NCI-H446 treated with DMSO at 0.1 percent for 48 hours (cell line): ENCODE measurements at places on chromosomes 12 and 14.
A peak's percentile ranks its signal among the peaks of the same experiment; 100 is the strongest.

GRCh38 chr12:96882862-96883261, 24.2 kb upstream of the NEDD1 start:
- no peak for DNase-seq

DNA sequence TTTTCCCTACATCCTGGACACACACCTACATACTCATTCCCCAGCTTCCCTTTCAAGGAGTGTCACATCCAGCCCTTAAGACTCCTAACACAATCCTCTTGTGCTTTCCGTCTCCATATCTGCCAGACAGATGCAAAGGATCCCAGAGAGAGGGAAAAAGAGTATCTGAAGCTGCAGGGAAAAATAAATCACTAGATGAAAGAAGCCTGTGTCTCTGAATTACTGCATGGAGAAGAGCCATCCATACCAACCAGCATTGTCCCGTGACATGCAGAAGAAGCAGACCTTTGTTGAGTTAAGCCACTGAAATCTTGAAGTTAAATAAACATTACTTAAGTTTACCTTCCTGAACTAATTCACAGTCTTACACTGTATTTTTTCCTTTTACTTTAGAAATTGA, 54.6 kb downstream of the GTF2A1 start:
- DNase-seq, result no peak

GRCh38 chr12:39365364-39366001, 77.4 kb downstream of the KIF21A start:
- DNase-seq, result no peak

GRCh38 chr14:73333031-73333430, 95.7 kb downstream of the PAPLN start:
- no peak for DNase-seq

- DNase-seq, result no peak
Observed at GRCh38 chr12:116633476-116633875, 74.3 kb downstream of the MAP1LC3B2 start.

- no peak for DNase-seq
Observed at GRCh38 chr12:78062786-78063185, 232.1 kb downstream of the NAV3 start.

GRCh38 chr12:79747274-79747673, 56.5 kb upstream of the PAWR start:
- no peak for DNase-seq

GRCh38 chr12:21962236-21962635, 21.0 kb upstream of the ABCC9 start:
- DNase-seq, result no peak

GRCh38 chr14:77324816-77325745, 4.2 kb downstream of the GSTZ1 start:
- no peak for DNase-seq

DNA sequence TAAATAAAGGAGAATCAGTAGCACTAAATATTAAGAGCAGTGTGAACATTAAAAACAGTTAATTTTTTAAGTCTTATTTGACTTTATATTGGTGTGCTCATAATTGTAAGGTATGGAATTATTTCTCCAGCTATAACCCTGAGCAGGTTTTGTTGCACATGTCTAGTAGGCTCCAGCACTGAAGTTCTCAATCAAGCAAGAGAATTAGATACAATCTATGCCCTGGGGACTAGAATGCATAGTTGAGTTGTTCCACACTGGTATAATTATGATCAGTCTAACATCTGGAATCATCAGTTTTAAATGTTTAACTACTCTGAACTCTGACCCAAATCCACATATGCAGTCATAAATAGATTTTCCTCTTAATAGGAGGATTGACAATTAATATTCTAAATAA, 257.8 kb upstream of the ARHGAP5 start:
- DNase-seq, result no peak

- DNase-seq, result no peak
Observed at GRCh38 chr14:24098927-24099813, 5.1 kb downstream of the PCK2 start.

DNA sequence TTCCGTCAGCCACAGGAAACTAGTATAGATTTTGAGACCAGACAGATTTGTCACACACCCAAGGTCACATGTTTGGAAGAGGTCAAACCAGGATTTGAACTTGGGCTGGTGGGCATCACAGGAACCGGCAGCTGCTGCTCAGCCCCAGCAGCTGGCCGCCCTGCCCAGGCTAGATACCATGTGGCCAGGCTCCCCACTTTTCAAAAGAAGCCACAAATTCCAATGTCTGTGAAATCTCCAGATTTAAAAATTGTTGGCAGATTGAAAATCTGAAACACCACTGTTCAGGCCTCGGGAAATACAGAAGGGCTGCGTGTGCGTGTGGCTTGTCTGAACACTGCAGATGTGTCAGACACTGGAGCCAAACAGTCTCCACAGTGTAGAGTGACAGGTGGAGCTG, 30.4 kb downstream of the MMAB start:
- DNase-seq, result no peak

- no peak for DNase-seq
Observed at GRCh38 chr12:120079411-120080400, 36.8 kb downstream of the RAB35 start.

GRCh38 chr14:37591941-37592481, 3.0 kb downstream of the FOXA1 start:
- peak; percentile 15 for DNase-seq

GRCh38 chr12:46296822-46297221, 28.0 kb upstream of the SLC38A1 start:
- DNase-seq, result no peak

DNA sequence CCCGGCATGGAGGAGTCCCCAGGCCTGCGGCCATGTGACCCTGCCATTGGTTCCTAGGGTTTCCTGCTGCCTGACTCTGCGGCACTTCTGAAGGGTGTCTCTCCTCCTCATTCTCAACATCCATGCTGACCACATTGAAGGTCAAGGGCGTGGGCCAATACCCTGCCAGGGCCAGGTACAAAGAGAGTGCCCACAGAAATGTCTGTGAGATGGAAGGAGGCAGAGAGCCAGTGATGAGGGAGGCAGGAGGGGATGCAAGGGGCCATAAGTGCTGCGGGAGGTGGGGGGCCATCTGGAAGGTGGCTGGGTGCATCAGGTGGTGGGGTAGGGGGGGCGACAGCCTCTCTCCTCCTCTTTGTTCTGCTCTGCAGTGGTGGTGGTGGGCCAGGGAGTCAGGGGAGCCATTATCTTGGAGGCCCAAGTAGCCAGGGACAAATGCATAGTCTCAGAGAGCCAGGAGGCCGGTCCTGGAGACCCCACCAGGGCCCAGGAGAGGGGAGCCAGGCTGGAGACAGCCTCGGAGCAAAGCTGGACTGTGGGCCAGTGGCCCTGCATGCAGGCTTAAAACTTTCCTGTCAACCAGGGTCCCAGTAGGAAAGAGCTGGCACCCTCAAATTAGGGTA, 13.0 kb upstream of the CDC42BPB start:
- DNase-seq, result no peak

GRCh38 chr14:59284059-59284458, 95.6 kb downstream of the DAAM1 start:
- no peak for DNase-seq

GRCh38 chr12:63317880-63318279, 166.9 kb upstream of the AVPR1A start:
- no peak for DNase-seq

DNA sequence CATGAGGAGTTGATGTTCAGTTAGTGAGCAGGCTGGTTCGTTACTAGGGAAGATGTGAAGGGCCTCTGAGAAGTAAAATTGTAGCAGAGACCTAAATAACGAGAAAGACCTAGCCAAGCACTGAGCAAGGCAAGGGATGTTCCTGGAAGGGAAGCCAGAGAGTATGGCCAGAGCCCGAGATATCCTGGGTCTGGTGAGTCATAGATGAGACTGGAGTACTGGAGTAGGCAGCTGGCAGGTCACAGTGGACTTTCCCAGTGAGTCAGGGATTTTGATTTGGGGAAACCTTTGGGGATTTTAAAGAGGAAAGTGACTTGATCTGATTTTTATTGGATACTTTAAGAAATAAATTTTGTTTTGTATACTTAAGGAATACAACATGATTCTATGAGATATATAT, 369.0 kb downstream of the DIO2 start:
- DNase-seq, result peak; percentile 26

- DNase-seq, result peak; percentile 17
Observed at GRCh38 chr14:44149597-44149996, 357.5 kb downstream of the FSCB start.

DNA sequence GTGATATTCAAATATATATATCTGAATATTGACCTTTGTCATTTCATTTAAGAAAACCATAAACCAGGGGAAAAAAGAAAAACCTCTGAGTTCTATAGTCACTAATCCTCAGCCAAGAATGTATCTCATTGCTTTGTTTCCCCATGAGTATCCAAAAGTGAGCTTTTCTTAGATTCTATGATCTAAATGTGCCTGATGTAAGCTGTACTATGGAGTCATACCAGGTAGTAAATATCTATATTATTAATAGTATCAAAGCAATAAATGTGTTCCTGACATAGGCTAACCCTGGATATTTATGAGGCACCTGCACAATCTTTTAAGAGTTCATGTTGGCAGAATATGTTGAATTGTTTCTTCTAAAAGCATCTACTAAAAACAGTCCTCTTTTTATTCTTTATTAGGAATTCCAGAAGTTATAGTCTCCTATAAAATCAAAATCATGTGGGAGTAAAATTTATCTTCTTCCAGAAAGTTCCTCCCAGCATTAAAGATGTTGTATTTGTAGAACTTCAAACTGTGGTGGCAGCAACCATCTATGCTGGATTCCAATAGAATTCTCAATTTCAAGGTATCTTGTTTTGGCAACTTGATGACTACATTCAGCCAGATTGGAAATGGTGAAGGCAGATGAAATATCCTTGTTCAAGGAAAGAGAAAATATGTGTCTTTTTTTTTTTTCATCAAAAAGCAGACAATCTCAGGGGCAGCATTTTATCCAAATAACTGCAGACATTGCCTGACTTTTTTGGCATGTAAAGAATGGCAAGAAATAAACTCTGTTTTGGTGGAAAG, 139.7 kb upstream of the RASSF8 start:
- DNase-seq, result no peak

DNA sequence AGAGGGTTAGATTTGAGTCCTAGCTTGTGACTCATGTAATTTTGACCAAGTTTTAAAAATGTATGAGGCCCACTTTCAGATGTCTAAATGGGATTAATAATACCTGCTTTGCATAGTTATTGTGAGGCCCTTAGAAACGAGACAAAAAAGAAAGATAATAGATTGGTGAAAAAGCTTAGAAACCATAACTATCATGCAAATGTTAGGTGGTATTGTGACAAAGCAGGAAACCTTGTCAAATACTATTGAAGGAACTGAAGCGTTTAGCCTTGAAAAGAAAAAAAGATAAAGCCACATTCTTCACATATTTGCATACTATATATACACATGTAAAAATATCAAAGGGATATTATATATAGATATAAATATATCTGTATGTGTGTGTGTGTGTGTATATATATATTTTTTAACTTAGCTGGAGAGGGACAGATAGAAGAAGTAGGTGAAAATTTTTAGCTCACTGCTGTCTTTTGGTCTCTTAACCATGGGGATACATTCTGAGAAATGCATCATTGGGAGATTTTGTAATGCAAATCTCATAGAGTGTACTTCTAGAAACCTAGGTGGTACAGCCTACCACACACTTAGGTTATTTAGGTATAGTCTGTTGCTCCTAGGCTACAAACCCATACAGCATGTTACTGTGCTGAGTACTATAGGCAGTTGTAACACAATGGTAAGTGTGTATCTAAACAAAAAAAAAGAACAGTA, 270.3 kb downstream of the CCDC91 start:
- DNase-seq, result no peak

- DNase-seq, result no peak
Observed at GRCh38 chr12:89825591-89826449, 117.2 kb upstream of the ATP2B1 start.
